ENCODE measurements at places on chromosomes 5 and 9.

DNA sequence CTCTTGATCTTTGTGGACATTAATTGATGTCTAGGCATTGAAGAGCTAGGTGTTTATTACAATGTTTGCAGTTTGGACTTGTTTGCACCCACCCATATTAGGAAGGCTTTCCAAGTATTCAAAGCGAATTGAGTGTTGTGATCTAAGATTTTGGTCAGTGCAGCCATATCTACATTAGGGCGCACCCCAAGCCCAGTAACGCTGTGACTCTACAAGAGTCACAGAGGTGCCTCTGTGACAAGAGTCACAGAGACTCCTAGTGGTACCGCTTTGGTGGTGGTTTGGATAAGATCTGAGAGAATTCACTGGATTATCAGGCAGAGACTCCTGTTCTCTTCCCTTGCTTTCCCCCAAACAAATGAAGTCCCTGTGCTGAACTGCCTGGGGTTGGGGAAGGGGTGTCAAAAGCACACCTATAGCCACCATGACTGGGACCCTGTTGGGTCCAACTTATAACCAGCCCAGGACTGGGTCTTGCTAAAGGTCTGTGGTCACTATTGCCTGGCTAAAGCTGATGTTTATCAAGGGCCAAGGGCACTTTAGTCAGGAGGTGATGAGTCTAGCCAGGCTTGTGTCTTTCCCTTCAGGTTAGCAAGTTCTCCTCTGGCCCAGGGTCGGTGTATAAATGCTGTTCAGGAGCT lies 114.1 kb upstream of the RIOK2 start:
- peak; percentile 16 for DNase-seq

DNA sequence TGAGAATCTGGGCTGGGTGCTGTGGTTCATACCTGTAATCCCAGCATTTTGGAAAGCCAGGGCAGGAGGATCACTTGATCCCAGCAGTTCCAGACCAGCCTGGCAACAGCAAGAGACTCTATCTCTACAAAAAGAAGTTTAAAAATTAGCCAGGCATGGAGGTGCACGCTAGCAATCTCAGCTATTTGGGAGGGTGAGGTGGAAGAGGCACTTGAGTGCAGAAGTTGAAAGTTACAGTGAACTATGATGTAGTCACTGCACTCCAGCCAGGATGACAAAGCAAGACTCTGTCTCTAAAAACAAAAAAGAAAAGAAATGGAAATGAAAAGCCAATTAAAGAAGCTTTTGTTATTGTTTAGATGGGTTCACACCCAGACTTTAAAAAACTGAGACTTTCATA lies 131.6 kb upstream of the RASA1 start:
- DNase-seq: no peak

DNA sequence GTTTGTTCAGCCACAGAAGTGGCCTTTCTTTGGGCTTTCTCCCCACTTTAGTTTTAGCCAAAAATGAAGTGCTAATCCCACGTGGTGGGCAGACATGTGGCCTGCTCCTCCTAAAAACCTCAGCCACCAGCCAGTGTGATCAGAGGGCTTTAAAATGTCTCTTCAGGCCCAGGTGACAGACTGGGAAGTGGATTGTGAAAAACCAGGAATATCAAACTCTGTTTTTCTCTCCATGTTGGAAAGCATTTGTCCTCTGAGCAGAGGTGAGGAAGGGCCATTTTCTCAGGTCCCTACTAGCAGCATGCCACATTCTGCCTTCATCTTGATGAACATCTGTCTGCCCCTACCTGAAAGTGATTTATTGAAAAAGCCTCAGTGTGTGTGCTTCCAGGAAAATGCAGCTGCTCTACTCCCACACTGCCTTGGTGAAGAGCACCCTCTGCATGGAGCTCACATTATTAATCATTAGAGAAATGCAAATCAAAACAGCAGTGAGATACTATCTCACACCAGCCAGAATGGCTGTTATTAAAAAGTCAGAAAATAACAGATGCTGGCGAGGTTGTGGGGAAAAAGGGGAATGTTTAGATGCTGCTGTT lies 181.2 kb upstream of the DMAC1 start:
- no peak for DNase-seq

DNA sequence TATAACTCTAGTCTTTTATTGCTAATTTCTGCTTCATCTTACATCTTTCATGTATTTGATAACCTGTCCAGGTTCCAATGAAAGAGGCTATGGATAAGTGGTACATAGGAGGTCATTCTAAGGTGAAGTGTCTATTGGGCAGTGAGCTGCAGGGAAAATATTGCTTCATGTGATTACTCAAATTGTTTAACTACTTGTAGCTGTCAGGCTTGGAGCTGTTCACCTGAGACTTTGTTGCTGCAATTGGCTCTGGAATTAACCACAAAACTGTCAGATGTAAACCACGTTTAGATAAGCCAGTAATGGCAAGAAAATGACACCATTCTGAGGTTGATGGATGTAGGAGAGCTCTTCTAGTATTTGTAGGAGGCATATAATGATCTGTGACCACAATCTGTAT lies 26.0 kb downstream of the ADAMTSL1 start:
- DNase-seq: no peak

GRCh38 chr5:67014957-67015400 lies 181.6 kb downstream of the CD180 start:
- no peak for DNase-seq

Data from cerebellar cortex (tissue), 1 donor.